ENCODE measurements at places on chromosomes 2 and 18.
A peak's percentile ranks its signal among the peaks of the same experiment; 100 is the strongest.

DNA sequence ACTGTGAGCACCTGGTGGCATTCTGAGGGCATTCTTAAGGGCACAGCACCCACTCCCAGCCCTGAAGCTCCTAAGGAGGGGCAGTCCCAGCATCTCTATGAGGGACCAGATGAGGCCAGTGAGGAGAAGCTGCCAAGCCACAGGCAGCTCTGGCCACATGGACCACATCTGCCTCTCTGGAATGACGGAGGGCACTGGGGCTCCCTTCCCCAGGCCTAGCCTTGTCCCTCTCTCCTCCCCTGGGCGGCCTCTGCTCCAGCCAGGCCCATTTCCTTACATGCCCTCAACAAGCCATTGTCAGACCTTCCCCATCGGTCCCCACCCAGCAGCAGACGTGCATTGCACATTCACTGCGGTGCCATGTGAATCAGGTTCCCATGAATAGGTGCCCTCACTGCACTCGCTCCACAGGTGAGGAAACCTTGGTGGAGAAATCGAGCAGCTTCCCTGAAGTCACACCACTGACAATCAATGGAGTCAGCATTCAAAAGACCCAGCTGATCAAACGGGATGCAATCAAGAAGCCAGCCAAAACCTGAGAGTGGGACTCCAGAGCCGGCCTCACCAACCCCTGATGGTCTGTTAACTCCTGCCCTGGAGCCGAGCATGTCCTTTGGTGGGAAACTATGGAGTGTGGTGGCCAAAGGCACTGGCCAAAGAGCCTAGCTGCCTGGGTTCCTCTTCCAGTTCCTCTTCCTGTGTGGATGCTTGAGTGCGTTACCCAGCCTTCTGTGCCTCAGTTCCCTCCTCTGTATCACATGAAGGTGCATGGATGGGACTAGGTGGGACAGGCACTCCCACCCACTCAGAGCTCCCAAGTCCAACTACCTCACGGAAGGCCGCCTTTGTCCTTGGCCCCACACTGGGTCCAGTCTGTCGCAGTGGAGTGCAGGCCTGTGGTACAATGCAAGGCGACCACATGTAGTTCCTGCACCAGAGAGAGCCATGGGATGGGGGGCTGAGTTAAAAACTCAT is 147.3 kb downstream of the ZFP36L2 start:
- no peak for DNase-seq

GRCh38 chr2:101752716-101753616 is 55.5 kb downstream of the MAP4K4 start:
- no peak for DNase-seq

GRCh38 chr18:7978834-7979233 is 411.7 kb downstream of the PTPRM start:
- no peak for DNase-seq

GRCh38 chr2:204240961-204241360 is 304.3 kb upstream of the PARD3B start:
- DNase-seq = no peak

DNA sequence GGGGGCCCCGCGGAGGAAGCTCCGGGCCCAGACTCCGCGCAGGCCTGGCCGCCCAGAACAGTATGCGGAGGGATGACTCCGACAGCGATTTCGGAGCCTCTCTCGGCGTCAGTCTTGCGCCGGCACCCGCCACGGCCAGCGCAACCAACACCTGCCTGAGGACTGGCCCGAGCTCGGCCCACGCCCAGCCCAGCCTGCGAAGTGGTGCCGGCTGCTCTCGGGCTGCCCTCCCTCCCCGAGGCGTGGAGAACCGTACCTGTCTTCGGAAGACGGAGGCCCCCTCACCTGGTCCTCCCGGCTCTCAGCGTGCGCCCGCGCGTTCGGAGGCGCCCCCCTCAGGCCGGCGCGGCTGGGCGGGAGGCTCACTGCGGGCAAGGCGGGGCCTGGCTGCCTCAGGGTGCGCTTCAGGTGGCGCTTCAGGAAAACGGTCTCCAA is at the start of gene M1AP:
Gene M1AP, minus strand, starts transcription at position 322 of the 435 bp plus-strand sequence. CDS start 8,055 bp downstream, outside the sequence.
- no peak for DNase-seq

GRCh38 chr2:22855081-22855480 is 529.9 kb upstream of the KLHL29 start:
- no peak for DNase-seq

GRCh38 chr2:8277921-8278571 is 403.8 kb upstream of the ID2 start:
- DNase-seq = no peak

DNA sequence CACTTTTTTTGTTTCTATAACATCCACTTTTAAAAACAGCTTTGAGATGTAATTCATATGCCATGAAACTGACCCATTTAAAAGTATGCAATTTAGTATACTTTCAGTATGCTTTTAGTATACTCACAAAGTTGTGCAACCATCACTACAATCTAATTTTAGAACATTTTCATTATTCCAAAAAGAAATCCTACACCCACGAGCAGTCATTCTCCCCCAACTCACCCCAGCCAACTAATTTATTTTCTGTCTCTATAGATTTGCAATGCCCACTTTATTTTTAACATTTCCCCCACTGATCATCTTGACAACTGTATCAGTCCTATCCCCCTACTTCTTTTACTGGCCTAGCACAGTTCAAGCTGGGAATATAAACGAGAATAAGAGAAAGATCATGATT is 39.1 kb downstream of the FAM98A start:
- no peak for DNase-seq

GRCh38 chr18:48459465-48459864 is 50.3 kb upstream of the ZBTB7C start:
- no peak for DNase-seq

DNA sequence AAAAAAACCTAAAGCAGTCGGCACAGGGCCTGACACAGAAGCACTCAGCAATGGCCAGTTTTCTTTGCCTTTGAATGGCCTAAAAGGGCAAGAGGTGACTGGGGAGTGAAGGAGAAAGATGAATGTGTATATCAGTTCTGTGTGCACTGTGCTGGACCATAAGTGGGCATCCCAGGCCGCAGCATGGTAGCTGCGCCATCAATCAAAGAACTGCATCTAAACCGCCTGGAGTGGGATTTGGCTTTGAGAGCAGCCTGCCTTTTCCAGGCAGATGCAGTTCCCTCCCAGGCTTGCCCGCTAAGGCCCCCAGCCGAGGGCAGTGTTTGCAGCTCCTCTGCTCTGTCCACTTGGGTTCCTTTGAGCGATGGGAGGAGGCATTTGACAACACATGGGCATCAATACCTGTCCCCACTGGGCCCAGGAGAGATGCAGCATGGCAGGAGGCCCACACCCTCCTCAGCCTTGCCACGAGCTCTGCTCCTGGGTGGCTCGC is 144.1 kb downstream of the FAM210A start:
- DNase-seq = no peak

DNA sequence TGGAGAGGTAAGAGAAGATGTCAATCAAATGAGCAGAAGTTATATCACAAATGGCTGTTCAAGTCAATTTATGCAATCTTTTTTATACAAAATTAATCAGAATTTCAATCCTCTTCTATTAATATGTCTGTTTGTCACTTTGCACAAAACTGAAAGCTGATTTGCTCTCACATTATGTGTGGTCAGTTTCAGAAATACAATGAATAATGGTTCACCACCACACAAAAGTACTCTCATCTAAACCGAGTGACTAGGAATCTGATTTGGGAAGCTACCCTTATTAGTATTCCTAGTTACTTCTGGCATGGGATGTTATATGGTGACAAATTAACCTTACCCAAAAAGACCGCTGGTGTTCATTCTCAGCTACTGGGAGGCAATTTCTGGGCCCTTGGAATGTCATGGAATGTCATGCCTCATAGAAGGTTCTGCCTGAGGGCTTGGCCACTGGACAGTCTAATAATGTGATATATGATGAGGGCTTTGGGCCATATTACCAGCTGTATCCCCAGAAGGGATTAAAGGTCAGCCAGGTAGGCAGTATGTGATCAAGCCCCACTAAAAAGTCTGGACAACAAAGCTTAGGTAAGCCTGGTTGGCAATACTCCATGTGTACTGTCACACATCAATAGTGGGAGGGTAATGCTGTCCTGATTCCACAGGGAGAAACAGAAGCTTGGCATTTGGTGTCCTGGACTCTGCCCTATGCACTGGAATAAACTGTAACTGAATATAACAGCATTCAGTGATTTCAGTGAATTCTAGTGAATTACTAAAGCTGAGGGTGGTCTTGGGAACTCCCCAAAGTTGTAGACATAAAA is 113.2 kb downstream of the PIGN start:
- no peak for DNase-seq

GRCh38 chr2:78734221-78734620 is 291.3 kb upstream of the REG3G start:
- DNase-seq = no peak

DNA sequence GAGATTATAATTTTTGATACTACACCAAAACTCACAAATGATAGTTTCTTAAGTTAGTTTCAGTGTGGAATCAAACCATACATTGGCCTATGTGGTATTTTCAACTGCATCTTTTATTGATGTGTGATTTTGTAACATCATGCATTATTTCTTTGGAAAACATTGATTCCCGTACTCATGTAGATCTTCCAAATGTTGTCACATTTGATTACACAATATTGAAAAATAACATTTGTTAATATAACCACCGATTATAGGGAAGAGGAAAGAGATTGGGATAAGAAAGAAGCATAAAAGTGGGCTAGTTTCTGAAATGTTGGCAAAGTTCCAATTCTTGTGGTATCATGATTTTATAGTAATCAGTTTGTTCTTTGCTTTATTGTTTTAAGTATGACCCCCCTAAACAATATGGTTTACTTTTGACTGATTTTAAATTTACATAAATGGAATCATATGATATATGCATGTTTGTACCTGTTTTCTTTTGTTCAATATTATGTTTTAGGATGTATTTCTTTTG is 117.2 kb upstream of the OTX1 start:
- DNase-seq = no peak

GRCh38 chr18:35716169-35716831 is 134.8 kb downstream of the GALNT1 start:
- no peak for DNase-seq

GRCh38 chr2:145380436-145381017 is 860.6 kb upstream of the ZEB2 start:
- no peak for DNase-seq

DNA sequence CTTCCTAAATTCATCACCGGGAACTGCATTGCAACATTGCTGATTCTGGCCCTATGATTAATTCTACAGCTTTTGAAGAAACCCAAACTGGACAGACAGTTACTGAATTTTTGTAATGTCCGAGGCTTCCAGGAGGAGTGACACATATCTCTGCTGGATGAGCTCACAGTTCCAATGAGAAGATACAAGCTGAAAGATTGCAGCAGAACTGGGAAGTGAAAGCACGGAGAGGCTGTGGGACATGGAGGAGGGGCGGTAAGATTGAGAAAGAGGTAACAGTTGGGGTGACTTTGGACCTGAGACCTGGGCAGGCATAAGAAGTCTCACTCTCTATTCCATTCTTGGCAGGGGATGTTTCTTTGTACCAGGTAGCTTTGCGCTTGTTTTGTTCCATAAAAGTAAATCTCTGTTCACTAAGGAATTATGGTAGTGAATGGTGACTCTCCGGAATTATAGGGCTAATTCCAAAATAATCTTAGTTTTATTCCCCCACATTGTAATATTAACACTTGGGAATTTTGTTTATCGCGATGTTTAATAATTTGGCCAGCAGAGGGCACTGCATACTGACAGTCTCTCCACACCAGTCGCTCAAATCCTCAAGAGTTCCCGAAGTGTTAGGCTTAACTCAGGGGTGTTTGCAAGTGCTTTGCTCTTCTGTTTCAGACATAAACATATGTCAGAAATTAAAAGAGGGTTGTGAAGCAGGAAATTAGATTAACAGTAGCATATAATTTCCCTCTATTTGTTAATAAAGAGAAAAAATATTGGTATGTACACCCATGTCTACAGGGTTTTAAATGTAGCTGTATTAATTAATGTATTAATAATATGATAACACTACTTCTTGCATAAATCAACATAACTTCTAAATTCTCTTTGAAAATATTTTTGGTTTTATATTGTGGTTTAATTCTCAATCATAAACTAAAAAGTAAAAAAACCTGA is 201.4 kb downstream of the SOCS6 start:
- peak; percentile 58 for DNase-seq

DNA sequence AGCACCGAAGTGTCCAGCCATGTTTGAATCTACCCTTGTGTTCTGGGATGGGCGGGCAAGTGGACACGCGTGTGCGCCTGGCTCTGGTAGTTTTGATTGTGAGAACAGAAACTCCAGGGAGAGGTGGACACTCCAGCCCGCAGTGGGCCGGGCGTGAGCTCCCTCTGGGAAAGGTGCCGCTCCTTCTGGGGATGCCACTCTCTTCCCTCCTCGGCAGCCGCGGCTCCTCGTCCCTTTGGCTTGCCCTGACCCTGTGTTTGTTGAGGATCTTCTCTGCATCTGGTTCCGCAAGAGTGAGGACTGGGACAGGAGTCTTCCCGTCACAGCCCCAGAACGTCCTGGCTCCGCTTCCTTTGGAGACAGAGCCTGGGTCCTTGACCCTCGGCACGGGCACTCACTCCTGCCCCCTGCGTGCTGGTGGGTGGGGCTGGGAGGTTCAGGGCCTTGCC is 1.3 kb downstream of the CTDP1 start:
- DNase-seq = no peak

- DNase-seq = no peak
Measured at GRCh38 chr2:208491641-208492040, 85.0 kb downstream of the PTH2R start.

- DNase-seq = no peak
Measured at GRCh38 chr18:56907771-56908170, 239.1 kb upstream of the BOD1L2 start.

- no peak for DNase-seq
Measured at GRCh38 chr2:127449898-127450297, 31.7 kb downstream of the PROC start.

GRCh38 chr18:67540559-67540958 is 24.0 kb upstream of the DSEL start:
- DNase-seq = no peak

- DNase-seq = no peak
Measured at GRCh38 chr18:36638224-36638623, 190.6 kb downstream of the TPGS2 start.

DNA sequence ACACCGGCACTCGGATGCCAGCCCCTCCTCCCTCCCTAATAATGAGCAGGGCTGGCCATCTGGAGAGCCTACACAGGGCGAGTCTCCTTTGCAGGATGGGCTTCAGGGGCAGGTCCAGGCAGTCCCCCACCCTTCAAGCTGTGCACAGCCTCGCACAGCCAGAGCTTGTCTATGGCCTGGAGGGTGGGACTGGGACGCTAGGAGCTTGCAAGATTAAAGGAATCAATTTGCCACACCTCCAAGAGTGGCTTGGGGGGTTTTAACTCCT is 43.9 kb upstream of the OTOF start:
- no peak for DNase-seq

- DNase-seq = no peak
Measured at GRCh38 chr2:228535396-228535795, 353.9 kb upstream of the SPHKAP start.

DNA sequence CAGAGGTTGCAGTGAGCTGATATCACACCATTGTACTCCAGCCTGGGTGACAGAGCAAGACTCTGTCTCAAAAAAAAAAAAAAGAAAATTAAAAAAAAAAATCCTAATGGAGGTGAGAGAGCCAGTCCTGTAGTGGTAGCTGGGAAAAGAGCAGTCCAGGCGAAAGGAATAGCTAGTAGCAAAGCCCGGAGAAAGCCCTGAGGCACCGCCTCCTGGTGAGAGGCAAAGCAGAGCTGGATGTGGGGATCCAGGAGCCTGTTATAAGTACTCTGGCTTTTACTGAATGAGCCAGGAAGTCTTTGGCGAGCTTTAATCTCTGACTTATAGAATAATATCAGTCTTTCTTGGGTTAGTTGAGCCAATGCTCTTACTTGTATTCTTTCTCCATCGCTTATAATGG is 6.6 kb upstream of the KLHL23 start:
- DNase-seq = no peak

Data from NCI-H1417 treated with DMSO at 0.1 percent for 48 hours (cell line).